ENCODE measurements at places on chromosomes 7 and 10. TPM values are rescaled to one million over a fixed set of nuclear protein-coding genes. Genes with fewer than 3 reads are reported as not detected.

DNA sequence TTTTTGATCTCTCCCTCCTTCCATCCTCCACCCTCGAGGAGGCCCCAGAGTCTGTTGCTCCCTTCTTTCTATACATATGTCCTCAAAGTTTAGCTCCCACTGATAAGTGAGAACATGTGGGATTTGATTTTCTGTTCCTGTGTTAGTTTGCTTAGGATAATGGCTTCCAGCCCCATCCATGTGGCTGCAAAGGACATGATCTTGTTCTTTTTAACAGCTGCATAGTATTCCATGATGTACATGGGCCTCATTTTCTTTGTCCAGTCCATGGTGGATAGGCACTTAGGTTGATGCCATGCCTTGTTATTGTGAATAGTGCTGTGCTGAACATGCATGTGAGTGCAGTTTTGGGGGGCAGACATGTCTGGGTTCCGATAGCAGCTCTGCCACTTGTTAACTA, 51.4 kb downstream of the GATA3 start:
- no peaks in the 10 kb centered on the region for H3K27me3 ChIP-seq
- no peaks in the 10 kb centered on the region for H3K36me3 ChIP-seq
- no peak for DNase-seq
- H3K27ac ChIP-seq = no peak overlapping the region
- no peak overlapping the region for H3K4me3 ChIP-seq

IQCE gene
- 6.5 TPM for total RNA-seq

DNA sequence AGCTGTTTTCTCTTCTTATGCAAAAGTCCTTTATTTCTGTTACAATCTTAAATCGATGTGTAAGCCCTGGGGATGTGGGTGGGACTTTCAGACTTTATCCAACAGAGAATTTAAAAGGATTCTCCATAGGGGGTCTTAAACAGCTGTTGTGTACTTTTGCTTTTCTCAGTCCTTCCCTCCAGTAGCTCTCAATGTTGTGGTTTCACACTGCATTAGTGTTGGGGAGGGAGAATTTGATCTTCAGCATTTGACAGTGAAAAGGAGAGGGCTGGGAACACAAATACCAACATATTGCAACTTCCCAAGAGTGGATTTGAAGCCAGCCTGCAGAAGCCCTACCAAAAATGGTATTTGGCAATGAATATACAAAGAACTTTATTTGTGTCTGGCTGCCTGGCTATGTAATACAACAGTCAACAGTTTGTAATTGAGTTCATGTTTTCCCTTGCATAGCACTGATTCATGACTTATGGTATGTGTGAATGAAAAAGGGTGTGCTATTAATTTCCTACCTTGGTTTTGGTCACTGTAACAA, 80.1 kb upstream of the CAPZA2 start:
- H3K27me3 ChIP-seq = no peaks in the 10 kb centered on the region
- DNase-seq = peak; percentile 44
- no peak overlapping the region for H3K4me3 ChIP-seq
- no peaks in the 10 kb centered on the region for H3K36me3 ChIP-seq
- H3K27ac ChIP-seq = no peak overlapping the region
- H3K4me1 ChIP-seq = peaks cover 34% of the 10 kb centered on the region

GRCh38 chr7:81715984-81716588, 53.8 kb downstream of the HGF start:
- no peaks in the 10 kb centered on the region for H3K4me1 ChIP-seq
- no peak overlapping the region for H3K27ac ChIP-seq
- H3K4me3 ChIP-seq = no peak overlapping the region
- H3K27me3 ChIP-seq = no peaks in the 10 kb centered on the region

CCL26 gene
- 6.2 TPM for total RNA-seq

RARRES2 gene
- total RNA-seq = 169 TPM

DNA sequence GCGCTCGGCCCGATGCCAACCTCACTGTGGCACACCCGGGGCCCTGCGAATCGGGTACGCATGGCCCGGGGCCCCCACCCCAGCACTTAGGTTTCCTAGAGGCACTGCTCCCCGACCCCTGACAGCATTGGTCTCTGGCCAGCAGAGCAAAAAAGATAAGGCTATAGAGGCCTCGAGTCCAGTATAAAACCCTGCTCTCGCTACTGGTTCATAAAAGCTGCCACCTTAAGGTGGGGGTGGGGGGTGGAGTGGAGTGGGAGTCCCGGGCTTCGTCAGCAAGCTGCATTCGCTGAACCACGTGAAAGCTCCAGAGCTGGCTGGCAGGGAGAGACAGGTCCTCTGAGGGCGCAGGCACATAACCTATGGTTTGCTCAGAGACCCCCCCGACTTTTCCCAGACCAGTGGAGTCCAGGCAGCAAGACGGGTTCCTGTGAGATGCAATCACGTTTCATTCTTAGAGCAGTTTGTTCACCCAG, 1.3 kb downstream of the KAZALD1 start:
- H3K4me1 ChIP-seq = peaks cover 37% of the 10 kb centered on the region
- DNase-seq = no peak

PYROXD2 gene
- total RNA-seq = 1.3 TPM

DNA sequence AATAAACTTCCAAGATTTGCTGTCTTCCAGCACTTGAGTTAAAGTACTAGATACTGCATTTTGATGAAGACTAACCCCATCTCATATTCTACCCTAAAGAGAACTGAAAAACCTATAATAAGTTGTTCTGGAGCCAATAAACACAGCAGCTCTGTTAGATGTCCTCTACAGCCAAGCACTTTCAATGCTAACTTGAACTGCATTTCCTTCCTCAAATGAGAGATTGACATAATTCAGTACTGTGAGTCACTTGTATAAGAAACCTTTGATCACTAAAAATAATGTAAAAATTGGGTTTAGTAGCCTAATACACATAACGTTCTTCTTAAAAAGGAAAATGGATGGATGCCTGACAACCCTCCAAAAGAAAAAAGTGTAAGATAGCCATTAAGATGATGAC, 81.3 kb downstream of the ITGB8 start:
- peaks cover 6% of the 10 kb centered on the region for H3K4me1 ChIP-seq
- H3K27me3 ChIP-seq = no peaks in the 10 kb centered on the region
- H3K27ac ChIP-seq = no peak overlapping the region
- no peak for DNase-seq
- no peaks in the 10 kb centered on the region for H3K36me3 ChIP-seq

GRCh38 chr10:5490698-5491464, 8.5 kb downstream of the CALML5 start:
- no peak overlapping the region for H3K27ac ChIP-seq
- H3K4me3 ChIP-seq = no peak overlapping the region
- no peaks in the 10 kb centered on the region for H3K27me3 ChIP-seq
- no peaks in the 10 kb centered on the region for H3K4me1 ChIP-seq

DNA sequence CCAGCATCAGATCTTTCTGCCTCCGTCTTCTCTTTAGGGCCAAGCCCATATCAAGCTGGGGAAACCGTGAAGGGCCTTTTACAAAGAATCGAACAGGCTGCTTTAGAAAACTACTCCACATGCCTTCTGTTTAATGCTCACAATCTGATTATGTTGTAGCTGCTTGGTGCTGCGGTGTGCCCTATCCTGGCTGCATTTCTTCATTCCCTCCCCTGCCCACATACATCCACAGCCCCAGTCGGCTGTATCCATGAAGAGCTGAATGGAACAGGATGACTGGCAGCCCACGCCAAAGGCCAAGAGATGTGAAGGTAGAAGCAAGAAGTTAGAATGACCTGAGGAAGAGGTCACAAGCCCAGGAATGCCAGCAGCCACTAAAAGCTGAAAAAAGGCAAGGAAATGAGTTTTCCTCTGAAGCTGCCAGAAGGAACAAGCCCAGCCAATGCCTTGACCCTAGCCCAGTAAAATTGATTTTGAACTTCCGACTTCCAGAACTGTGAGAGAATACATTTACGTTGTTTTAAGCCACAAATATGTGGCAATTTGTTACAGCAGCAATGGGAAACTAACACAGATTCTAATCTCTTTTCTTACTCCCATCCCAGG, 22.2 kb downstream of the TAS2R41 start:
- DNase-seq = no peak
- H3K27me3 ChIP-seq = no peaks in the 10 kb centered on the region
- no peaks in the 10 kb centered on the region for H3K36me3 ChIP-seq

DNA sequence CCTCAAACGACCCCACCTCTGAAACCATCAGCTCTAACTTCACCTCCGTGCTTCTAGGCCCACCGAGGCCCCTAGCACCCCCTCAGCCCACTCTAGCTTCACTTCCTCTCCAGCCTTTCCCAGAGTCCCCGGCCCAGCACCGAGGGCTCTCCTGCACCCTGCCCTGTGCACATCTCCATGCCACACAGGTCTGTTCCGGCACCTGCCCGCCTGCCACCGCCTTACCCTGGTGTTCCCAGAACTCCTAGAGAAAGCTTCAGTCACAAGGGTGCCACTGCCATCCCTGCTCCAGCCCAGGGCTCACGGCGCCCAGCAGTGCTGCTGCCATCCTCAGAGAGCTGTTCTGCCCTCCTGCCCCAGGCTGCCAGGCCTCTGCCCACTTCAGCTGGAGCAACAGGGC, 61.3 kb upstream of the INSIG1 start:
- H3K27ac ChIP-seq = no peak overlapping the region
- no peak overlapping the region for H3K4me3 ChIP-seq
- no peaks in the 10 kb centered on the region for H3K27me3 ChIP-seq
- H3K36me3 ChIP-seq = no peaks in the 10 kb centered on the region
- peaks cover 5% of the 10 kb centered on the region for H3K4me1 ChIP-seq

CDK1 gene
- total RNA-seq = 168 TPM

PSPH gene
- 149 TPM for total RNA-seq

- no peaks in the 10 kb centered on the region for H3K27me3 ChIP-seq
- H3K4me3 ChIP-seq = no peak overlapping the region
- peak; percentile 95 for DNase-seq
Measured at GRCh38 chr7:131546583-131547141, 9.8 kb downstream of the PODXL start.

DNA sequence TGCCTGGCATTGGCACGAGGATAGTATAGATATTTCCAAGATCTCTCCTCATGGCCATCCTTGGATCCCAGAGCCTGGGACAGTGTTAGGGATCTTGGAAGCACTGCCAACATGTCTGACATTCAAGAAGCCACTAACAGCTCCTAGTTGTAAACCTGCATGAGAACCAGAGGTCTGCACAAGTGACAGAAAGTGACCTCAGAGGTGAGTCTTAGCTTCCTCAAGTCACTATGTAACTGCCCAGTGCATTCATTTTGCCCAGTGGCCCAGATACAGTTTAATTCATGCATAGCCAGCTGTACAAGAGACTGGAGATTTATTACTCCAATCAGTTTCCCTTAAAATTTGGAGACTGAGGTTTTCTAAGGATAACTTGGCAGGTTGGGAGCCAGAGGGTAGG, 16.7 kb downstream of the SUGCT start:
- H3K4me3 ChIP-seq = no peak overlapping the region
- H3K27ac ChIP-seq = no peak overlapping the region
- DNase-seq = no peak
- no peaks in the 10 kb centered on the region for H3K27me3 ChIP-seq
- peaks cover 6% of the 10 kb centered on the region for H3K36me3 ChIP-seq
- peaks cover 15% of the 10 kb centered on the region for H3K4me1 ChIP-seq

DNA sequence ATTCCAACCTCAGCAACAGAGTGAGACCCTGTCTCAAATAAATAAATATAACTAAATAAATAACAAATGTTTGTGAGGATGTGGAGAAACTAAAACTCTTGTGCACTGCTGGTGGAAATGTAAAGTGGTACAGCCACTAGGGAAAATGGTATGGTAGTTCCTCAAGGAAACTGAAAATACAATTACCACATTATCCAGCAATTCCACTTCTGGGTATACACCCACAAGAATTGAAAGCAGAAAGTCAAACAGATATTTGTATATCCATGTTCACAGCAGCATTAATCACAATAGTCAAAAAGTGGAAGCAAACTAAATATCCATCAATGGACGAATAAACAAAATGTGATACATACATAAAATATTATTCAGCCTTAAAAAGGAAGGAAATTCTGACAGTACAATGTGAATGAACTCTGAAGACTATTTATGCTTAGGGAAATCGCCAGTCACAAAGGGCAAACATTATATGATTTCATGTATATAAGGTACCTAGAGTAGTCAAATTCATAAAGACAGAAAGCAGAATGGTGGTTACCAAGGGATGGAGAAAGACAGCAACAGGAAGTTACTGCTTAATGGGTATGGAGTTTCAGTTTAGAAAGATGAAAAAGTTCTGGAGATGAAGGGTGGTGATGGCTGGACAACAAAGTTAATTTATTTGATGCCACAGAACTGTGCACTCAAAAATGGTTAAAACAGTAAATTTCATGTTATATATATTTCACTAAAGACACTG, 9.8 kb downstream of the ARHGAP12 start:
- peaks cover 10% of the 10 kb centered on the region for H3K4me1 ChIP-seq
- no peak overlapping the region for H3K27ac ChIP-seq
- no peak overlapping the region for H3K4me3 ChIP-seq
- no peak for DNase-seq
- H3K36me3 ChIP-seq = no peaks in the 10 kb centered on the region

DDX50 gene
- total RNA-seq = 38.9 TPM

GRCh38 chr10:61821693-61822092, 79.8 kb upstream of the ARID5B start:
- H3K4me3 ChIP-seq = no peak overlapping the region
- DNase-seq = no peak
- no peak overlapping the region for H3K27ac ChIP-seq

DNA sequence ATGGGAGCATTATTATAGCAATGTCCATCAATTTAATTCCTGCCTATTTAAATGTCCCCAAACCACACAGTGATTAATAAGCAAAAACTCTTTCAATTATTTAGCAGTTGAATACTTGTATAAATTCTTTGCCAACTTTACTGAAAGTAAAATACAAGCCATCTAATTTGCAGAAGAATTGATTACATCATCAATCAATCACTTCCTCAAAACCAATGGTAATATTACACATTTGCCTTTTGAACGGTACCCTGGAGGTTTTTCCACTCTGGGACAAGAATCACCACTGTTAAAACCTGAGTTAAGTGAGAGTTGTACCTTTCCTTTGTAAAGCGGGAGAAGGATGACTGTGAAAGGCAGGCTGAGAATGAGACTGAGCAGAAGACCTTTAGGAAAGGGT, 93.0 kb downstream of the RNF133 start:
- DNase-seq = no peak
- H3K4me3 ChIP-seq = no peak overlapping the region
- no peaks in the 10 kb centered on the region for H3K27me3 ChIP-seq
- H3K36me3 ChIP-seq = no peaks in the 10 kb centered on the region
- H3K4me1 ChIP-seq = no peaks in the 10 kb centered on the region

CCDC172 gene
- 3.8 TPM for total RNA-seq

- no peak overlapping the region for H3K4me3 ChIP-seq
- no peak overlapping the region for H3K27ac ChIP-seq
- DNase-seq = no peak
- no peaks in the 10 kb centered on the region for H3K27me3 ChIP-seq
Measured at GRCh38 chr10:71259815-71260501, 47.6 kb downstream of the UNC5B start.

All from GM23338 (cell line).